SJSA1 (cell line): ENCODE measurements at places on chromosomes 3 and 15.

DNA sequence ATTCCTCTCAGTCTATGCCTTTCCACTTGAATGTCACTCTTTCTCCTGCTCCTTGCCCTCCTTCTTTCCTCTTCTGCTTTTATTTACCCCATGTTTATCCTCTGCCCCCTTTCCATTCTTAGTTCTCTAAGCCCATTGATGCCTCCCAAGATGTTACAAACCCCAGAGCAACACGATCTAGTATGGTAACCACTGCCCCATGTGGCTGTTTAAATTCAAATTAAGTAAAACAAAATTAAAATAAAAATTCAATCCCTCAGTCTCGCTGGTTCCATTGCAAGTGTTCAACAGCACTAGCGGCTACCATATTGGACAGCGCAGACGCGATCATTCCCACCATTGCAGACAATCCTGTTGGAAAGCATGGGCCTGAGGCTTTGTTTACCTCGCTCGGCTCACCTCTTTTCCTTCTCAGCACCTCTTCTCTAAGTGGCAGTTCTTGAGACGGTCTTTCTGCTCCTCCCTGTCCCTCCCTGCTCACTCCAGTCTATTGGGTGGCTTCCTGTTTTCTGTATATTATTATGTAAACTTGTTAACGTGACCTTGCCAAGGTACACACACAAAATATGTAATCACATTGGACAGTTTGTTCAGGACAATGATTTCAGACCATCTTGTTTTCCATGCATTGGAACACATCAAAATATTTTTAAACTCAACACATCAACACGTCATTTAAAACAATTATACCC is 21.8 kb upstream of the CA12 start:
- no peak for DNase-seq

GRCh38 chr3:176964661-176965060 is 232.6 kb downstream of the TBL1XR1 start:
- DNase-seq: no peak

DNA sequence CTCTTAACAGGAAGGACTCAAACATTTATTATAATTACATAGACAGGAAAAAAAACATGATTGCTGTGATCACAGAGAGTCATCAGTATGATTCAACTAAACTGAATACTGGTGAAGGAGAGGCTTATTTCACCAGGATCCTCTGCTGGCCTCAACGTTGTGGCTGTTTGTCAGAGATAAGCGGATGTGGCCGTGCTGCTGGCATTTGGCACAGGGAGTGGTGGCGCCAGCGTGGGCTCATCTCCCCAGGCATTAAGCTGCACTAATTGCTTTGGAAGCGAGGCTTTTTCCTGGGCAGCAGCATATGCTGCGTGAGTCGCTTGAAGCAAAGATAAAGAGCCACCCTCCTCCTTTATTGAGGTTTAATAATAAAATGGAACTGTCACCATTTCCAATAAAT is 306.7 kb downstream of the LRTM1 start:
- no peak for DNase-seq

- no peak for DNase-seq
These were observed 147.0 kb upstream of the PROK2 start for GRCh38 chr3:71931922-71932321.

- DNase-seq: no peak
These were observed 93.0 kb downstream of the ALCAM start for GRCh38 chr3:105459566-105460290.

DNA sequence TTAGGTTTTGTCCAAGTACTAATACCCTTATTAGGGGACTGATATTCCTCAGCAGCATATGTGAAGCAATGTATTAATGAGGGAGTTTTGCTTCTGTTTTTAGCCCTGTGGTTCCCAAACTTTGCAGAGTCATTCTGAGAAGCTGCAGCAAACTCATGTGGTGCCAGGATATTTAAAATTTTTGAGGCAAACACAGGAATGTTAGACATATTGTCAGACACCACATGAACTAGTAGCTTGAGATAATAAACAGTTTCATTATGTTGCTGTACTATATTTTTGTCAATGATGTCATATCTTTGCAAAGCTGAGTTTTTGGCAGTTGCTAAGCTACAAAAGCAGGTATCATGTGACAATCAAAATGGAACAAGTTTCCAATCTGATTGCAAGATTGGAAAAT is 36.6 kb downstream of the ATP6V1A start:
- peak; percentile 80 for DNase-seq

- no peak for DNase-seq
These were observed 26.3 kb upstream of the SV2B start for GRCh38 chr15:91073768-91074167.

GRCh38 chr3:143151004-143151731 is 31.6 kb downstream of the CHST2 start:
- no peak for DNase-seq
